A549 treated with AZD2906 at 1 μM for 4 hours (cell line): ENCODE measurements at places on chromosomes 2 and 18. TPM values are rescaled to one million over a fixed set of nuclear protein-coding genes. Genes with fewer than 3 reads are reported as not detected.

PLCD4 gene
- total RNA-seq = 0.22 to 0.80 TPM (median 0.38 TPM) in 5 replicates

CAB39 gene
- total RNA-seq = 44.9 to 58.5 TPM (median 54.8 TPM) in 5 replicates

CYBRD1 gene
- total RNA-seq = 24.8 to 32.5 TPM (median 30.7 TPM) in 5 replicates

SCN3A gene
- total RNA-seq = 0.02 to 0.09 TPM (median 0.02 TPM) in 3 of 5 replicates, not detected in the others

CROCC2 gene
- total RNA-seq = not detected in 5 replicates

SCYGR4 gene
- not detected in 5 replicates for total RNA-seq

NAT8 gene
- total RNA-seq = not detected in 5 replicates

UGT1A1 gene
- total RNA-seq = 0.51 to 0.86 TPM (median 0.73 TPM) in 5 replicates

FRZB gene
- 0.04 to 0.13 TPM (median 0.11 TPM) in 5 replicates for total RNA-seq

DOCK10 gene
- 20.7 to 30.1 TPM (median 23.3 TPM) in 5 replicates for total RNA-seq

APOB gene
- under 0.01 to 0.14 TPM (median 0.04 TPM) in 4 of 5 replicates, not detected in the other for total RNA-seq

RBMS1 gene
- total RNA-seq = 46.8 to 55.8 TPM (median 51.8 TPM) in 5 replicates

RGPD8 gene
- 2.2 to 3.8 TPM (median 2.6 TPM) in 5 replicates for total RNA-seq

HADHB gene
- total RNA-seq = 90.9 to 97.9 TPM (median 97.4 TPM) in 5 replicates

XDH gene
- total RNA-seq = 0.98 to 1.4 TPM (median 1.2 TPM) in 5 replicates

KDM3A gene
- total RNA-seq = 19.1 to 30.8 TPM (median 21.5 TPM) in 5 replicates

RNU2-63P gene
- total RNA-seq = 1.4 TPM in 1 of 5 replicates, not detected in the others

ASB18 gene
- total RNA-seq = not detected in 5 replicates

DSG2 gene
- 43.1 to 72.3 TPM (median 59.6 TPM) in 5 replicates for total RNA-seq

RND3 gene
- 39.6 to 49.5 TPM (median 45.9 TPM) in 5 replicates for total RNA-seq

PSD4 gene
- 12.3 to 15.0 TPM (median 13.6 TPM) in 5 replicates for total RNA-seq

MATN3 gene
- total RNA-seq = 10.9 to 19.1 TPM (median 16.2 TPM) in 5 replicates
